Body of pancreas (tissue), 4 donors: ENCODE measurements at places on chromosomes 16 and 17. TPM values are rescaled to one million over a fixed set of nuclear protein-coding genes. Genes with fewer than 3 reads are reported as not detected.

GRCh38 chr16:24580665-24581064, 41.3 kb downstream of the RBBP6 start:
- DNase-seq = no peak

GRCh38 chr17:19454074-19454473, 43.0 kb downstream of the RNF112 start:
- DNase-seq = no peak

The KCNJ12 gene
- 0.99 TPM for total RNA-seq

DNA sequence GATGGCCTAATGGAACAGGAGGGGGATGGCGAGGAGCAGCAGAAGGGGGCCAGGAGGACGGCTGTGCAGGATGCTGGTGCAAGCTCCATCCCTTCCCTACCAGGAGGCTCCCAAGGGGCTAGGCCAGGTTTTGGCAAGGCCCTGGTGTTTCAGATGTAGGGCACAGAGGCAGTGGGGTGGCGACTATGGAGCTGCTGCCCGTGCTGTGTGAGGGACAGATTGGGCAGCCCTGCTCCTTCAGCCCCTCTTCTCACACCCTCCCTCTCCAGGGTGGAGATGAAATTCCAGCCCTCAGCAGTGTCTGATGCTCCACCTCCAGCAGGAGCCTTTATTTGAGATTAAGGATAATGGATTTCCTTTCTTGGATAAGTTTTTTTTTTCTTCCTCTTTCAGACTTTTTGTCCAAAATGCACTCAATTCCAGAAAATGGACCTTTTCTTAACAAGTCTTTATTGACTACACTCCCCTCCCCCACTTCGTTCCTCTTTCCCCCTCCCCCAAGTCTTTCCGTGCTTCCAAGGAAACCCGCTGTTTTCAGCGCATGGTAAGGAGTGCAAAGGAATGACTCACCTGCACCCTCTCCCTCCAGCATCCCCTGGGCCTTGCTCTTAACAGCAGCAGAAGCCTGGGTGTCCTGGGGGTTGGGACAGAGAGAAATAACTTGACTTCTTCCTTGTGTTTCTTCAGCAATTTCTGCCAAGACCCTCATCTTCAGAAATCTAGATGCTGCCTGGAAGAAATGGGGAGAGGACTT, 95.2 kb downstream of the CCDC182 start:
- no peak for DNase-seq

The ZFHX3 gene
- 24.6 TPM for total RNA-seq

DNA sequence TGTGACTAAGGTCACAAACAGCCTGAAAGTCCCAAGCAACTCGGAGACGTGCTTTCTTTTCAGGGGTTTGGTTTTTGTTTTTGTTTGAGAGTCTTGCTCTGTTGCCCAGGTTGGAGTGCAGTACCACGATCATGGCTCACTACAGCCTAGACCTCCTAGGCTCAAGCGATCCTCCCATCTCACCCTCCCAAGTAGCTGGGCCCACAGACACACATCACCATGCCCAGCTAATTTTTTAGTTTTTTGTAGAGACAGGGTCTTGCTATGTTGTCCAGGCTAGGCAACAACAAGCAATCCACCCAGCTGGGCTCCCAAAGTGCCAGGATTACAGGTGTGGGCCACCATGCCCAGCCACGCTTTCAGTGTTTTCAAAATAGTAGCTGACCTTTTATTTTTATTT, 19.8 kb upstream of the GGA2 start:
- DNase-seq = no peak

GRCh38 chr17:78538033-78538776, 39.0 kb downstream of the DNAH17 start:
- no peak for DNase-seq

GRCh38 chr16:35352431-35352830, 1893.0 kb downstream of the TP53TG3F start:
- no peak for DNase-seq

GRCh38 chr16:58249780-58250478, 44.9 kb downstream of the PRSS54 start:
- DNase-seq = peak; percentile 88

The DHRS7C gene
- not detected for total RNA-seq

- no peak for DNase-seq
Observed at GRCh38 chr17:62187681-62188080, 122.6 kb upstream of the MED13 start.

DNA sequence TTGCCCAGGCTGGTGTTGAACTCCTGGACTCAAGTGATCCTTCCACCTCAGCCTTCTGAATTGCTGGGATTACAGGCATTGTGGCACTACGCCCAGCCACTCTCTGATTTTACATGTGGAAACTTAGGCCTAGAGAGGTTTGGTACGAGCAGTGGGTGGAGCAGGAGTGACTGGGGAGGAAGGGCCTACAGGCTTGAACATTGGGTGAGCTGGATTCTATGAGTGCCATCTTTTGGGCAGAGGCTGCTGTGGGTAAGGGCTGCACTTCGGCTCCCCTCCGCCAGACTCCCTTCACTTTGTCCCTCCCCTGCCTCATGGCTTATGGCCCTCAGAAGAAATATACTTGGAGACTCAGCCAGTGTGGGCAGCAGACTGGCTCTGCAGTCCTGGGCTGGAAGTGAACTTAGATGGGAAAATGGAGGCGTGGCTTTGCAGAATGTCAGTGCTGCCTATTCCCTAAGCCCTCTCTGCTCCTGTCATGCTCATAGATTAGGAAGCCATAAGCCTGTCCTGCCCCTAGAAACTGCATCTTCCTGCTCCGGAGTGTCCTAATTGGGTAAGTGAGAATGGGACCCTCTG, 9.5 kb upstream of the MRC2 start:
- no peak for DNase-seq

DNA sequence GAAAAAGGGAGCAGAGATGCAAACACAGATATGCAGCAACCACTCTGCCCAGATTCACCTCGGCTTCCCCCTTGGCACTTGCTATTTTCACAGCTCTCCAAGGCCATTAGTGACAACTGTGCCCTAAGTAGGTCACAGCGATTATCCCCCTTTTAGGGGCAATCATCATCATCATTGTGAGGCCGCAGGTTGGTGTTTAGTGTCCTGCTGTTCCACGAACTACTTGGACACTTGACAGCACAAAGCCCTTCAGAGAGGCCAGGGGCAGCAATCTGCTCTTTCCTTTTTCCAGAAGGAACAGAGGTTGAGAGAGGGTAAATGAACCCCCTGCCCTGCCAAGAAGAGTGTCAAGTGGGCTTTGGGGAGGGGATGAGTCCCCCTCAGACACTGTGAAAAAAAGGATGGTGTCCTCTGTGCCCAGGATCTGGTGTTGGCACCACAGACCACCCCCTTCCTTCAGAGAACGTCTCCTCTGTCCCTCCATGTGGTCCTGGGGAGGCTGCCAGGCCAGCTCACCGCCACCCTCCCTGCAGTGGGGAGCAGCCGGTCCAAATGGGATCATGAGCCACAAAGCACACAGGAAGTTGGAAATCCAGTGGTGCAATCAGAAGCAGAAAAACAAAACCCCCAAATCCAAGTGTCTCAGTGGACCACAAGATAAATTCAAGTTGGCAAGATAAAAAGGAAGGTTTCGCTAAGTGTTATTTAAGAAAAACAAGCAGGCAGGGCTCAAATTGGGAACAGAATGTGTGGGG, 78.4 kb upstream of the MED9 start:
- peak; percentile 26 for DNase-seq

The TM4SF5 gene
- 2.0 TPM for total RNA-seq

DNA sequence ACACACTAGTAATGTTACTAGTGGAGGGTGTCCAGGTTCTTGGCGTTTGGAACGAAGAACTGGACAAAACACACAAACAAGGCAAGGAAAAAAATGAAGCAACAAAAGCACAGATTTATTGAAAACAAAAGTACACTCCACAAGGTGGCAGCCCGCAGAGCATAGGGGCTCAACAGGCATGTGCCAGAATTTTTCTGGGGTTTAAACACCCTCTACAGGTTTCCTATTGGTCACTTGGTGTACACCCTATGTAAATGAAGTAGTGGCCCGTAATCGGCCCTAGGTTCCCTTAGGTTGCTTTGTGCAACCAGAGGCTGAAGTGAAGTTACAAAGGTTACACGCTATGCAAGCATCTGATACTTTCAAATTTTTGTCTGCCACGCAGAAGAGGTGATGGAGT, 8.1 kb downstream of the OR2C1 start:
- no peak for DNase-seq
